Esophagus squamous epithelium (tissue), 5 donors: ENCODE measurements at places on chromosomes 3 and 15.

- no peak for DNase-seq
Observed at GRCh38 chr3:195754141-195754540, 33.4 kb downstream of the MUC20 start.

- DNase-seq = no peak
Observed at GRCh38 chr3:72791161-72791560, 57.1 kb downstream of the SHQ1 start.

- DNase-seq = no peak
Observed at GRCh38 chr3:153103406-153103945, 58.5 kb upstream of the RAP2B start.

GRCh38 chr15:99476413-99477222 is 89.2 kb upstream of the MEF2A start:
- no peak for DNase-seq

DNA sequence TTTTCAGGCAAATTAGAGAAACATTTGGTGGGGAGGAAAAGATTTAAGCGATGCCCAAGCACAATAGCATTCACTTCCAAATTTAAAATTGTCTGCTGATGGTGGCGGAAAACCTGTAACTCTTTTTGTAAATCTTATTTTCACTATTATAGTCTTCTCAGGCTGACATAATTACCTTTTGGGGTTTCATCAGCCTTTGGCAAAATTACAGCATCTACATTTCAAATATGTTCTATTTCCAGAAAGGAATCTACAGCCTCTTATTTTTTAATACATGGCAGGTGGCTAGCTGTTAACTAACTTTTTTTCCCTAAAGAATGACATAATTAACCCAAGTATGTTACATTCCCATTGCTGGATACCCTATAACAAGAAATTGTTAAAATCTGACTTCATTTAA is 391.5 kb upstream of the CCDC54 start:
- DNase-seq = no peak

GRCh38 chr3:102189956-102190723 is 244.7 kb upstream of the ZPLD1 start:
- no peak for DNase-seq

DNA sequence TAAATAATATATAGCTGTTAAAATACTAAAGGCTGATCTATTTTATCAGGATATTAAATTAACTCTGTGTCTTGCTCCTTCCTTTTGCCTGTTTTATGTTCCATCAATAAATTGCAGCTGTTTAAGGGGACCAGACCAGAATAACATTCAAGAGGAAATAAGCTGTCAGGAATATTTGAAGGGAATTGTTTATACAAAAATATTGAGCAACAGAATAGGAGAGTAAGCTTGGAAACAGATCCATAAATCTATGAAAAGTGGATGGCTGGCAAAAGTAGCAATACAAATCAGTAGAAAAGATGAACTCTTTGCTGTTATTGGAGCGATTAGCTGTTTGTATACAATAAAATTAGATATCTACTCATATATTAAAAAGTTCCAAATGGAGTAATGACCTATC is 36.2 kb upstream of the PLSCR2 start:
- DNase-seq = no peak

GRCh38 chr3:134029734-134030378 is at the start of gene SLCO2A1:
SLCO2A1 (minus strand) TSS chr3:134029925; CDS start chr3:134029802, 123 bp downstream.
- no peak for DNase-seq

DNA sequence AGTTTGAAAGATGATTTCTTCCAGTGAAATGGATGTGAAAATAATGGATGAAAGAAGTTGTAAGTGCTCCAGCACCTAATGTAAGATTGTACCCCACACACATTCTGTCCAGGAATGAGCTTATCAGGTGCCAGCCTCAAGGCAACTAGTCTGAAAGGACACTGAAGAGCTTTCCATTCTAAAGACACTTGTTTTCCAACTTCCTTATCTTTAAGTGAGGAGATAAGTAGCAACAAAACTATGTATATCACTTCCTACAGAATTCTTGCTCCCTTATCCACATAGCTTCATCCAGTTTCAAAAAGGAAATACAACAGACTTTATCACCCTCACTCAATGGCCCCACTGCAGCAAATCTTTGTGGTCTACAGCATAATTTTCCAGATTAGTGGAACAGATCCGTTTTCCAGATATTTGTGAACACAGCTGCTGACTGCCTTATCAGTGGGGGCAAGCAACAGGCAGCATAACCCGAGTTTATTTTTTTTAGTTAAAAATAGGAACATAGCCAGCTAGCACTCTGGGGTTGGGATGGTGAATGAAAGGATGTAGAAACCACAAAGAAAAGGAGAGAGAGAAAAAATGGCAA is 60.6 kb downstream of the CD200R1L start:
- DNase-seq = no peak

GRCh38 chr3:39414421-39414907 is 7.9 kb downstream of the RPSA start:
- DNase-seq = no peak

DNA sequence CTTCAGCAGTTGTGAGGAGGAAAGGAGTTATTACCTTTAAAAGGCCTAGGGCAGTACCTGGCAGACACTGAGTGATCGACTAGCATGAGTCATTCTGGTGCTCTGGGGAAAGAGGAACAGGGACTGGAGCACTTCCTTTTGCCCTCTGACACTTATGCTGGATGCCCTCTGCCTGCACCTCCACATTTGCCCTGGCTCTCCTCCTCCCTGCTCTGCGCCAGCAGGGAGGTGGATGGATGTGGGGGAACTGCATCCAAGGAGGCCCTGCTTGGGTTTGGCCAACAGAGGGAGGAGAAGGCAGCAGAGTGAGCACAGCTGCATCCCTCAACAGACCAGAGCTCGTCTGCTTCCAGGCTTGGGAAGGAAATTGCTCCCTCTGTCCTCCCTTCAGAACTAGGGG is 75.0 kb downstream of the SEMA5B start:
- DNase-seq = no peak

DNA sequence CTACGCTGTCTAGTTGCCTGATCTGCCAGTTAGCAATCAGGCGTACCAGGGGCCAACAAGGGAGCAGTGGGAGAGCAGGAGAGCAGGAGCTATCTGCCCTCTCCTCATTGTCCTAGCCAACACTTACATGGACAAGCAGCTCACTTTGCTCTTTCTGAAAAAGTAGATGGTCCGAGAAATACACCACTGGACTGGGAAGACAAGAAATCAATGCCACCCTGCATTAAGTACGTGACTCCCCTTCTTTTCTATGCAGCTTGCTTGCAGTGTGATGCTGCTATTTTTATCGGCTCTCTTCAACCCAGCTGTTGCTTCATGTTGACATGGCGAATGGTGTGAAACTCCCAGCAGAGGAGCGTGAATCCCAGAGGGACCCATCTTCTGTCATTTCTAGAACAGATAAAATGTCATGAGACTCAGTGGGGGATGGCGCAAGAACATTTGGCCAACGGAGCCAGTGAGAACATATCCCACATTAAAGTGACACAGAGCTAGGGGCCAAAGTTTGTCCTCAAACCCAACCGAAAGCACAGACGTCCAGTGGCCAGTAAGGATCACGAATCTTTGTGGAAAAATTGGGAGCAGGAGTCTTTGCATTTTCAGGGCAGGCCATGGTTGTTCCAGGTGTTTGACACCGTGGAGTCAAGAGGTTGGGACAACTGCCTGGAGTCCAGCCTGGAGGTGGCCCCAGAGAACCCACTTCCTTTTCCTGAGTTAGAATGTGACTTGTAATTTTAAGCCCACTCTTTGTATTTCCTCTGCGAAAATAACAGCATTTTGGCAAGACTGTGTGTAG is 53.7 kb upstream of the MEF2A start:
- no peak for DNase-seq

GRCh38 chr15:33742800-33743199 is 225.5 kb upstream of the CHRM5 start:
- DNase-seq = no peak

- no peak for DNase-seq
Observed at GRCh38 chr3:13570391-13571194, 21.7 kb downstream of the FBLN2 start.

- DNase-seq = no peak
Observed at GRCh38 chr3:171781711-171782127, 28.6 kb downstream of the PLD1 start.

GRCh38 chr3:126259411-126260391 is 79.3 kb upstream of the ALDH1L1 start:
- DNase-seq = no peak

GRCh38 chr3:134001251-134001650 is 28.5 kb downstream of the SLCO2A1 start:
- no peak for DNase-seq

GRCh38 chr3:166029507-166029906 is 192.3 kb upstream of the BCHE start:
- DNase-seq = no peak

GRCh38 chr3:30723211-30723610 is 116.8 kb downstream of the TGFBR2 start:
- DNase-seq = no peak

- DNase-seq = no peak
Observed at GRCh38 chr3:165444745-165445144, 248.6 kb upstream of the SLITRK3 start.

DNA sequence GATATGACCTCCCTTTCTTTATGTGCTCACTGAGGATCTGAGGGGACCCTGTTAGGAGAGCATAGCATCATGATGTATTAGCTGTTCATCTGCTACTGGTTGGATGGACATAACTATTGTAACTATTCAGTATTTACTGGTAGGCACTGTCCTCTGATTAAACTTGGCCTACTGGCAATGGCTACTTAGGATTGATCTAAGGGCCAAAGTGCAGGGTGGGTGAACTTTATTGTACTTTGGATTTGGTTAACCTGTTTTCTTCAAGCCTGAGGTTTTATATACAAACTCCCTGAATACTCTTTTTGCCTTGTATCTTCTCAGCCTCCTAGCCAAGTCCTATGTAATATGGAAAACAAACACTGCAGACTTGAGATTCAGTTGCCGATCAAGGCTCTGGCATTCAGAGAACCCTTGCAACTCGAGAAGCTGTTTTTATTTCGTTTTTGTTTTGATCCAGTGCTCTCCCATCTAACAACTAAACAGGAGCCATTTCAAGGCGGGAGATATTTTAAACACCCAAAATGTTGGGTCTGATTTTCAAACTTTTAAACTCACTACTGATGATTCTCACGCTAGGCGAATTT is 14.9 kb downstream of the GREM1 start:
- no peak for DNase-seq

DNA sequence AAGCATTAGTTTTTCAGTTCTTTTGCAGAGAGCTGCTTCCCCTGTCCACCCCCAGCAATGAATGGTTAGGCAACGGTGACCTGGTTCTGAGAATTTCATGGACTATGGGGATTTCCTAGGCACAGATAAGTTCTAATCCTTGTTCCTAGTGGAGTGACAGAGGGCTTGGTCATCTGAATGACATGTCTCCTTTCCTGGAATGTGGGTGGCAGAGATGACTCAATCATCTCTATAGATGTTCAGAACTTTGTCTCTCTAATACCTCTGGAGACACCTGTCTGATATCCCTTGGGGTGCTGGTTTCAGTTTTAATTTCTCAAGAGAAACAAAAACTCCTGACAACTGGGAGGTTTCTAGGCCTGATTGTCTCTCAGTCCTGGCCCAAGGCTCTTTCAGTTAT is 10.4 kb downstream of the PLA2G4E start:
- DNase-seq = no peak

DNA sequence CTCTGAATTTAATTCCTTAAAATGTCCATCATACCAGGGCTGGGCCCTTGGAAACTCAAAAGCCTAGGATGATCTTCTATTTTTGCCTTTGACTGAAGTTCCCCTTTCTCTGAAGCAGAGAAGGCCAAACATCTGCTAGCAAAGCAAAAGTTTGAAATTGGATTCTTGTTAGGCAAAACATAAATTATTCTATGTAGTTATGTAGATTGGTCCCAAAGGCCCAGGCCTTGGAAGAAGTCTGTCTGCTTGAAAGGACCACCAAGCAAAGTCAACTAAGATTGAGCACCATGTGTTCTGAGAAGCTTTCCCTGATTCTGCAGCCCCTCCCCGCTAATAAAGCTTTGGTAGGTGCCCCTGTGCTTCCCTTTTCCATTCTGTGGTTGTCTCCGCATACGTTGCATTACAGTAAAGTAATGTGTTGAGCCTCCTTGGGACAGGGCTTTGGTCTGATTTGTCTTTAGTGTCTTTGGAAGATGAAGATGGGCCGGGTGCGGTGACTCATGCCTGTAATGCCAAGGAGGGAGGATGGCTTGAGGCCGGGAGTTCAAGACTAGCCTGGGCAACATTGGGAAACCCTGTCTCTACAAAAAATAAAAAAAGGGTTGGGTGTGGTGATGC is 56.4 kb downstream of the RPL39L start:
- DNase-seq = no peak

- no peak for DNase-seq
Observed at GRCh38 chr3:113263778-113264177, 52.4 kb downstream of the BOC start.

DNA sequence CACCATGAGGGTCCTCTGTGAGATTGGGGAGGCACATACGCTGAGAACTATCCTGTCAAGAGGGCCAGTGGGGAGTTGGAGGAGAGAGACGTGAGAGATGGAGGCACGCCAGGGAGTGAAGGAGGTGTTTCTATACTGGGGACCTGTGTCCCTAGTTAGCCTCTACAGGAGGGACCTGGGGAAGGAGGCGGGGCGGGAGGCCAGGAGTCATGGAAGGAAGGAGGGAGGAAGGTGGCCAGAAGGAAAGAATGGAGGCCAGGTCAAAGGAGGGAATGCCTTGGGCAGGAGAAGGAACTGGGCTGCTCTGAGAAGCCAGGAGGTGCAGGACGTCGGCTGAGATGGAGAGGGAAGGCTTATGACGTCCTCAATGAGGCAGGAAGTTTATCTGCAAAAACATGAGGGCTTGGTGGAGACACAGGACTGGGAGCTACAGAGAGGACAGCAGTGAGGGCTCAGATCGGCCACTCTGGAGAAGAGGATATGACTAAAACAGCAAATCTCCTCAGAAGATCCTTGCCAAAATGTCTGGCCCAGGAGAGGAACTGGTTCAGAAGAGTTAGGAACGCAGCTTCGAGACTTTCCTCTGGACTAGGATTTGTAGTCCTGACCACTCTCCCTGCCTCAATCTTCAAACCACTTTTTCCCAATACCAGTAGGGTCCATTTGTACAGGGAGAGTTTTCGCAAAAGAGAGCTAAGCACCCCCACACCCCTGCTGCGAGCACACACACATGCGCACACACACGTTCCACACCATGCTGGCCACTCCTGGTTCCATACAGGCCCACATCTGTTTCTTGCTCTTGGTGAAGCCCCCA is 59.9 kb downstream of the ADCY5 start:
- DNase-seq = no peak

- DNase-seq = no peak
Observed at GRCh38 chr15:38522922-38523321, 41.7 kb downstream of the RASGRP1 start.

DNA sequence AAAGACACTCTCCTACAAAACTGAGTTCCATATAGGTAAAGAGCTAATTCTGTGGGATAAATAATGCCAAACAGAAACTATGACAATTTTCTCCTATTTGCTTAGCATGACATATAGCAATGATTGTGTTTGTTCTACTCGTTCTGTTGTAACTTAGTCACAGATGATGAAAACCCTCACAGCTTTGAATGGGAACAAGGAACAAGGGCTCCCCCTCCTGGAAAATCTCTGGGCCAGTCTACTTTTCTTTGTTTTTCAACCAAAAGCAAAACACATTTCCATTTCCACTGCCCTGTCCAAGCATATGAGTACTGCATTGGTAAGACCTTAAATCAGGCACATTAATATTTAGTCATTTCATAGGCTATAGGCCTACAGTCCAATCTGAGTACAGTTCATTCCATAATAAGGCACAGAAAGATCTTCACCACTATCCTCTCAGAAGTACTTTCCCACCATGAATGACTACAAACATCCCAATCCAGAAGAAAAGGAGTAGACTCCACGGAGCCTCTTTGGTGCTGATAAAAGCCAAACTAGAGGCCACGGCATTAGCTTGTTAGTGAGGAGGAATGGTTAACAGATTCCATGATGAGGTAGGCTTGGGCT is 67.1 kb downstream of the ATP8B4 start:
- DNase-seq = no peak

GRCh38 chr3:72628065-72628464 is 220.2 kb downstream of the SHQ1 start:
- DNase-seq = no peak
